Glomerular endothelial cell (primary cell): ENCODE measurements at places on chromosomes 11 and 22.

DNA sequence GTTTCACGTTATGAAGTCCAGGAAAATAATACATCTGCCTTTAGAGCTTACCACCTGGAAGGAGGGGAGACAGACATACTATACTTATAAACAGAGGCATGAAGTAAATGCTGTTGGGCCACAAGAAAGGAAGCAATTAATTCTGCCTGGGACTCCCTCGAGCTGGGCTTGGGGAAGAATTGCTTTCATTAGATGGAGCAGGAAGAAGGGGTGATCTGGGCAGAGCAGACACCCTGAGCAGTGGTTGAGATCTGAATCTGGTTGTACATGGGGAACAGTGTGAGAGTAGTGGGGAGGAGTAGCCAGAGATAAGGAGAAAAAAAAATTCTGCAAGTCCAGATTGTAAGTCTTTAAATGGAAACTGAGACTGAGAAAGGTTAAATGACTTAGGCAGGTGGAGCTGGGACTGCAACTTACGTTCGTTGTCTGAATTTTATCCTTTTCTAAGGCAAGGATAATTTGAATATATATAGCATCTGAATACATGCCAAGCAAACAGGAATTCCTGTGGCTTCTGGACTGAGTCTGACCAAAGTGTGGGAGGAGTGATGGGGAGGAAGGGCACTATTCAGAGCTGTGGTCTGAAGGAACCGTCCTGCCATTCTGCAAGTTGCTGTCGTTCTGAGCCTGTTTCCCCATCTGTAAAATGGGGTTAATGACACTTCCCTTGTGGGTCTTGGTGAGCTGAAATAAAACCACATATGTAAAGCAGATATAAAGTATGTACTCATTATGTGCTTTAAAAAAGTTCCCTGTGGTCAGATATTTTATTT is 7.9 kb downstream of the NCAM1 start:
- DNase-seq: no peak

GRCh38 chr22:31046539-31047226 is 34.4 kb upstream of the SMTN start:
- DNase-seq: peak; percentile 91

- DNase-seq: no peak
Measured at GRCh38 chr11:12441231-12441861, 64.0 kb downstream of the PARVA start.

DNA sequence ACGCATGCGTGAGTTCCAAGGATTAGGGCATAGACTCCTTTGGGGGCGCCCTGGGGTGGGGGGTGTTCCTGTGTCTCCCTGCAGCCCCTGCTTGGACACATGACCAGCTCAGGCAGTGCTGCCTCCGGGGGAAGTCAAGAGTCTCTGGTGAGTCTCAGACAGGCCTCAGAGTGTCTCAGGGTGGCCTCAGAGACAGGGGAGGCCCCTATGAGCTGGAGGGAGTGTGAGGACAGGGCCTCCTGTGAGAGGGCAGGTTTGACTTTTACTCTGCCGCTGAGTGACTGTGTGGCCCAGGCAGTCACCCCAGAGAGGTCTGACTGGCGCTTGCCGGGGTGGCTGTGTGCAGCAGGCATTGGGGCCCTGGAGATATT is 41.2 kb upstream of the KCNQ1OT1 start:
- no peak for DNase-seq

DNA sequence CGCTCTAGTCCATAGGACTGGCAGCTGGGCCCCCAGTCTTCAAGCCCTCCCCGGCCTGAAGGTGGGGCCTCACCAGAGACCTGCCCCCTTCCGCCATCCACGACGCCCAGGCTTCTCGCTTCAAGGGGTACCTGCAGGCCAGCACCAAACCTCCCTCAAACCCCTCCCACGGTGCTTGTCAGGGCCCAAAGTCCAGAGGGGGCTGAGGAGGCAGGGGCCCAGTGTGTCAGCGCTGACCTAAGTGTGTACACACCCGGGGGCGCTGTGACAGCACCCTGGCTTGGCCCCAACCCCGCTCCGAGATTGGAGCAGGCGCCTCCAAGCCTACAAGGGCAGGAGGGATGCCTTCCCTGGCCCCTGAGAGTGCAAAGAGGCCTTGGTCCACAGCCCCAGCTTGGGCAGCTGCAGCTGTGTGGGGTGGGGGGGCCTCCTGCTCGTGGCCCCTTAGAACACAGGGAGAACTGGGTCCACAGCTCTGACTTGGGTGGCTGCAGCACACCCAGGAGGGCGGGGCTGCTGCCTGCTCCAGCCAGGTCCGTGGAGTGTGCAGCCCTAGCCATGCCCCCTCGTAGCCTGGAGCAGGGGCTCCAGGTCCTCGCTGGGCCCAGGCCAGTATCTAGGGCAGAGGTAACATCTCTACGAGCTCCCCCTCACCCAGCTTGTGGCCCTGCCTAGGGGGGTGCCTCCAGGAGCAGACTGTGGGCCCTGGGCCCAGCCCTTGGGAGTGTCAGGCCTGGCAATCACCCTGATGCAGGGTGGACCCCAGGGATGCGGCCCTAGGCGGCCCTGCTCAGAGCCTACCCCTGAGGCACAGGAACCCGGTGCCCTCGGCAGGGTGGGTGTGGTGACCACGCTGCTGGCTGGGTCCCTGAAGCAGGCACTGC is 4.9 kb downstream of the SBF2 start:
- DNase-seq: no peak

DNA sequence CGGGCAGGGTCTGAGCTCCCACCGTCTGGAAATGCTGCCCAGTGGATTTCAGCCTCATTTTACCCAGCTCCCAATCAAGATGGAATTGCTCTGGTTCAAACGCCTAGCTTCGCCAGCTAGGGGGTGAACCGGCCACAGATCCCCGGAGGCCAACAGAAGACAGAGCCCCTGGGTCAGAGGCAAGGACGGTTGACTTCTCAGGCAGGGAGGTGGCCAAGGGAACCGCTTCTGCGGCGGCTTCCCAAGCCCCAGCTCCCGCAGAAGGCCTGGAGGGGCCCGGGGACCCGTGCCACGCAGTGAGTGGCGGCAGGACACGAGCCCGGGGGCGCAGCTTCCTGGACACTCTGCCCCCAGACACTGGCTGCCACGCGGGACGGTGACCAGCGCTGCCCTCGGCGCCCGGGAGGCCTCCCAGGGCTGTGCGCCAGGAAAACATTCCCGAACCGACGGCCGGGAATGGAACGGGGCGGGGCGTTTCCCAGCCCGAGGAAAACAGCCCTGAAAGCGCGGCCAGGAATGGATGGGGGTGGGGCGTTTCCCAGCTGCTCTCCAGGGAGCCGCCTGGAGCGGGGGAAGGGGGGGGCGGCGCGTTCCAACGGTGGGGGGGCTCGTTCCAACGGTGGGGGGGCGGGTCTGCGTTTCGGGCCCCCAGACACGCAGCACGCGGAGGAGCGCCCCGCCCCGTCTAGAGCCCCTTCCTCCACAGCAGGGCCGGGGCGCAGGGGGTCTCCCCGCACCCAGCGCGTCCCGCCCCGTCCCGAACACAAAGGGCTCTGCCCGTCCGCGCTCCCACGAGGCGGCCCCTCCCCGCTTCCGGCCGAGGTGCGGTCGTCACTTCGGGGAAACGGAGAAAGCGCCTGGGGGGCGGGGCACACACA is 13.5 kb upstream of the B4GALNT4 start:
- DNase-seq: no peak

- DNase-seq: no peak
Measured at GRCh38 chr11:129230006-129230405, 37.9 kb upstream of the ARHGAP32 start.
